ENCODE measurements at places on chromosomes 2 and 18. TPM values are rescaled to one million over a fixed set of nuclear protein-coding genes. Genes with fewer than 3 reads are reported as not detected.

The MFF gene
- total RNA-seq, result 196 TPM

The ID2 gene
- 65.9 TPM for total RNA-seq

DNA sequence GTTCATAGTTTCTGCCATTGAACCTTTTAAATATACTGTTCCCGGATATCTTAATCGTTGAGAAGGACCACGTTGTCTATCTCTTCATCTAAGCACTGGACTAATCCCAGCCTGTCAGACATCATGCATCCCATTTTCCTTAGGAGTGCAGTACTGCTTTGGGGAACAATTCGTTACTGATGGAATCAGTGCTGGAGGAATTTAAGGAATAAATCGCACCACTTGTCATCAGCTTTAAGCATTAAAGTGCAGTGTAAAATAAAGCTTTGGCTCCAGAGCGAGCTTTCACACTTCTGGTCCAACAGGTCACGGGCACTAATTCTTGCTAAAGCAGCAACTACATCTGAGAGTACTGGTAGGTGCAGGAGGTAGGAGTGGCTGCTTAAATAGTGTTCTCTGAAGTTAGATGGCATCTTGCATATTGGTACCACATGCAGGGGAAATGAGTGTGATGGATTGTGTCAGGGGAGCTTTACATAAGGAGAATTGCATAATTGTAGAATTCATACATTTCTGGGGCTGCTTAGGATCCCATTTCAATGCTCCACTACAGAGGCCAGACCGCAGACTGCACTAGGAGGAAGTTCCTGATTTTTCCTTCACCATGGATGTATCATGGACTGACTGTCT lies 105.7 kb upstream of the RASGRP3 start:
- DNase-seq, result no peak

DNA sequence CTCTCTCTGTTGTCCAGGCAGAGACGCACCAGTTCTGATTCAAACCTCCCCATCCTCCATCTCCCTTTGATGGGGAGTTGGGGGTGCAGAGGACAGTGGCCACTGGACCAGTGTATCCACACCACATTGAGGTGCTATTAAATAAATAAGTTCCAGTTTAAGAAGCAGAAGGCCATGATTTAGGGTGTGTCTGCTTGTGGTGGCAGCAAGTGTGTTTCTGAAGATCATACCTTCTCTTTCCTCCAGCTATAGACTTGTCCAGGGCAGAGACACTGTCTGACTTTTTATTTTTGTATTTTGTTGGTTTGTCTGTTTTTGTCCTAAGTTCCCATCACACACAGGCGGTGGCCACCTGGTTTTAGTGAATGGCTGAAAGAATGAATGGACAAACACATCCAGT lies 16.5 kb upstream of the INO80C start:
- DNase-seq, result no peak

- peak; percentile 87 for DNase-seq
These were observed 13.5 kb upstream of the CALCRL start for GRCh38 chr2:187461294-187462261.

The TRABD2A gene
- total RNA-seq, result 0.34 TPM

- no peak for DNase-seq
These were observed at the start of gene ERFE for GRCh38 chr2:238158509-238159070. Gene ERFE, plus strand, starts transcription at chr2:238158970. Its CDS starts 38 bp downstream, at chr2:238159008.

GRCh38 chr2:73112913-73113854 lies at the start of gene RAB11FIP5:
Gene RAB11FIP5, minus strand, starts transcription at chr2:73112948. Its CDS starts 171 bp downstream, at chr2:73112777.
- DNase-seq, result peak; percentile 80

The MTCL1 gene
- total RNA-seq, result 55.4 TPM

GRCh38 chr18:8073167-8073566 lies 506.1 kb downstream of the PTPRM start:
- no peak for DNase-seq

The CNGA3 gene
- not detected for total RNA-seq

DNA sequence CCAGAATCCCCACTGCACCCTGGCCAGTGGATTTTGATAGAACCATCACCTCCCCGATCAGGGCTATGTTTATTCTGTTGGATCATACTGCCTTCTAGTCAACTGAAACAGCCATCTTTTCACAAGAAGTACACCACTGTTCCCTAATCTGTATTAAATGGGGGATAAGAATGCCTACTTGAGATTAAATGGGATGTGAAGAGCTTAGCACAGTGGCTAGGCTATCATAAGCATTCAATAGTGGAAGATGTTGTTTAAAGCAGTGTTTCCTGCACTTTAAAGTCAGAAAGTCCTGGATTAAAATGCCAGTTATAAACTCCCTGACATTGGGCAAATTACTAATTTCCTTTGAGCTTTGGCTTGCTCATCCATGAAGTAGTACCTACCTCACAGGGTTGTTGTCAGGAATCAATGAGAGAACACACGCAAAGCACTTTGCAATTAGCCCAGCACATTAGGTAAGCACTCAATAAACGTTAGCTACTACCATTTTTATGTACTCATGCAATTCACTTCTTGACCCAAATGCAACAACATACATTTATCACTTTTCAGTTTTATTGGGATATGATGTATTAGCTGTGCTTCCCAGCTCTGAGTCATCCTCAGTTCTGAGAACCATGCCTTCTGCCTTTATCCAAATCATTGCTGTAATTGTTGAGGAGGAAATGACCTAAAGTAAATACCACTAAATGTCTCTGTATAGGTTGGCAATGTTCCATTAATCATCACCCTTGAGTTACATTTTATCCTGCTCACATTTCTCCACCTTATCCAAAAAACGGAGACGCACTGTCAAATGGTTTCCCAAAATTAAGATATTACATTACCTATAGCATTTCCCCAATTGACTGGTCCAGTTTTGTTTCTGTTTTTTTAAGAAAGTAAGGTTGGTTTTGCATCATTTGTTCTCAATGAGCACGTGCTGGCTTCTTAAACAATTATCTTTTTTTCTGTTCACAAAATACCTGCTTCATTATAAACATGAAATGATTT lies 2.1 kb downstream of the TMEM247 start:
- DNase-seq, result peak; percentile 78

DNA sequence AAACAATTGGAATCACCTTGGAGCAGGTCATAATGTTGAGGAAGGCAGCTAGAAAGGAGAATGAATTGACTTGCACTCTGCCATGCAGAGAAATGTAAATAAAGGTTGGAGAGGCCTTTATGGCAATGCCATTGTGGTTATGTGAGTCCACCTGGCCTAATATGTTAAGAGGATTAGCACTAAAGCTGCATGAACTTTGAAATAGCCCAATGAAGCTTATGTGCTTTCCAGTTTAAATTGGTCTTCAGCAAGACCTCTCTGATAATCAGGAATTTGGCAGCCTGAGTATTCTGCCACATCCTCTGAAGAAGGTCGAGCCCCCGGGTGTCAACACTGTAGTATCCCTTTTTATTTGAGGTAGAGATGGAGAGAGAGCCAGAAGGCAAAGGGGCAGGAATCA lies 464.9 kb downstream of the CDH2 start:
- no peak for DNase-seq

- peak; percentile 33 for DNase-seq
These were observed 24.8 kb upstream of the RPE start for GRCh38 chr2:209977386-209978239.

DNA sequence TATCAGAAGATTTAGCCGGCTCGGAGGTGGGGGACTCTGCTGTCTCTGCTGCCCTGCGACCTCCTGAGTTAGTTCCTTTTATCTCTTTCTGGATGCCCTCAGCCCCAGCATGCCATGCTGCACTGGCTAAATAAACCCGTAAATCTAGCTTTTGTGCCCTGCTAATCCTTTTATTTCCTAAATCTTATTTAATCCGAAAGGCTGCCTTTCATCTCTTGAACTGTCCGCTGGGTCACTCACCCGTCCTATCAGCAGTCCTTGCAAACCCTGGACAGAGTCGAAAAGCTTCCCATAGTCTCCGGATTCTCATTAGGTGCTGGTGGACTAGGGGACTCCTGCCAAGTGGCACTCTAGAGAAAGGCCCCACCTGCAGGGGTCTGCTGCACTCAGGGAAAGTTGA lies 122.0 kb upstream of the APCDD1 start:
- no peak for DNase-seq

GRCh38 chr18:28115149-28115550 lies 61.8 kb downstream of the CDH2 start:
- DNase-seq, result peak; percentile 94

- DNase-seq, result peak; percentile 96
These were observed 108.7 kb downstream of the MAP3K20 start for GRCh38 chr2:173184031-173185004.

The PCGF1 gene
- total RNA-seq, result 19.9 TPM

The SERPINB4 gene
- total RNA-seq, result not detected

GRCh38 chr2:217868911-217869334 lies 133.9 kb downstream of the TNS1 start:
- no peak for DNase-seq

DNA sequence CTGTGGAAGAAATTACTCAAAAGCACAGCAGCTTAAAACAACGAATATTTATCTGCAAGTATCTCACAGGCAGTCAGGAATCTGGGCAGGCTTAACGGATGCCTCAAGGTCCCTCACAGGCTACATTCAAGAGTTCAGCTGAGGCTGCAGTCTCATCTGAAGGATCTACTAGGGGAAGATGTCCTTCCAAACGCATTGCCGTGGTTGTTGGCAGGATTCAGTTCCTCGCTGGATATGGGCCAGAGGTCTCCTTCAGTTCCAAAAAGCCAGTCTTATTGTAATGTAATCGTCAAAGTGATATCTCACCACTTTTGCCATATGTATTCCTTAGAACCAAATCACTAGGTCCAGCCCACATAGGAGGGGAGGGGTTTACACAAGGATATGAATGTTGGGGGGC lies 98.2 kb upstream of the EPAS1 start:
- no peak for DNase-seq

The NTSR2 gene
- total RNA-seq, result not detected

DNA sequence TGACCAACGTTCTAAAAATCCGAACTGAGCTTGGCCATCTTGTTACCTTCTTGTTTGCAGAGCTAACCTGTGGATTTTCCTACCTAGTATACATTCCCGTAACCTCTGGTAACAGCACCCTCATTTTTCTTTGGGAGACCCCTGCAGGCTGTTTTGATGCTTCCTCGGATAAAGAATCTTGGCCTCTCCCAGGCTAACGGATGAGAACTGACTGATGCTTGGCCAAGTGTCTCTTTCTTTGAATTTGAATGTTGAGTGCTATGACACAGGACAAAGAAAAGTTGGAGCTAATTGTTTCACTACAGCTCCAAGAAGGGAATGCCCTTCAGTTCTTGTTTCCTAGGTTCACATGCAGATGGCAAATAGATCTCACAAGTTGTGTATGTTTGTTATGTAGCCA lies 19.3 kb upstream of the CAVIN2 start:
- DNase-seq, result no peak

The MEP1B gene
- 0.17 TPM for total RNA-seq
